ENCODE measurements at places on chromosomes 4 and X.
A peak's percentile ranks its signal among the peaks of the same experiment; 100 is the strongest.

- no peak for DNase-seq
Observed at GRCh38 chr4:150268444-150268843, 190.2 kb downstream of the DCLK2 start.

DNA sequence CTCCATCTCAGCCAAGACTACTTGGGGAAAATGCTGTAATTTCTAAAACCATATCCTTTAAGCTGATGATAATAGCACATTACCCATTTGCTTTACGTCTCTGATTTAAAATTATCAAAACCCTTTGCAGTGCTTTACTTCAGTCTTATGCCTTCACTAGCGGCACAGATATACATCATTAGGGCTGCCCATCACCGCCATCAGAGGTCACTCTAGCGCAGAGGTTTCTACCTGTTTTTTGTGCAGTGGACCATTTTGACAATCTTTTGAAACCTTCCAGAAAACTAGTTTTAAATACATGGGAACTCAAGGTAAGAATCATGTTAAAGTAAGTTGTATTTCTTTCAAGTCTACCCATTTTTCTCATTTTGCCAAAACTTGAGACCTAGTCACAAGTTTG lies 592.5 kb downstream of the PPARGC1A start:
- DNase-seq: no peak

DNA sequence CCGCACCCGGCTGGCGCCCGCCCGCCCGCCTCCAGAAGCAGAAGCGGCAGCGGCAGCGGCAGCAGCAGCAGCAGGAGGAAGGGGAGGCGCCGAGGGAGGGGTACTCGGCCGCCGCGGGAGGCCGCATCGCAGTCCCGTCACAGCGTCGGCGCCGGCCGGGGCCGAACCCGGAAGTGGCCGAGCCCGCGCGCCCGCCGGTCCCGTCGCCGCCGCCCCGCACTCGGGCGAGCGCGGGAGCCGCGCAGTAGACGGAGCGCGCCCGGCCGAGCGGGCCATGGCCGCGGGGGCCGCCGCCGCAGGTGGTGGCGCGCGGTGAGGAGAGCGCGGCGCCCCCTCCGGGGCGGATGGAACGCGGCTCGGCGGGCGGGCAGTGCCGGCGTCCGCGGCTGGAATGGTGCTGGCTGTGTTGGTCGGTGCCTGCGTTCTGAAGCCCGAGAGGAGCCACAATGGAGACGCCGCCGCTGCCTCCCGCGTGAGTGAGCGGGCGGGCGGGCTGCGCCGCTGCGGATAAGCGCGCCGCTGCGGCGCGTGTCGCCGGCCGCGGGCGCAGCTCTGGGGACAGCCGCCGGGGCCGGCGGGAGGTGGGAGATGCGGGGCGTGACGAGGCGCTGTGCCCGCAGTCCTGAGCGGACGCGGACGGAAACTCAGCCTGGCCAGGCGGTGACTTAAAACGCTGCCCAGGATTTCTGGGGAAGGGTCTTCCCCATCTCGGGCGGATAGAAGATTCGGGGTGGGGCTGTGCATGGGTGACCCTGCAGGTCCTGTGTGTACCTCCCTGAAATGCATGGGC lies at the start of gene KLHL2:
Gene KLHL2 (plus strand): TSS at position 131 of the 790 bp plus-strand sequence. CDS start 316 bp downstream, at position 447.
- peak; percentile 91 for DNase-seq

DNA sequence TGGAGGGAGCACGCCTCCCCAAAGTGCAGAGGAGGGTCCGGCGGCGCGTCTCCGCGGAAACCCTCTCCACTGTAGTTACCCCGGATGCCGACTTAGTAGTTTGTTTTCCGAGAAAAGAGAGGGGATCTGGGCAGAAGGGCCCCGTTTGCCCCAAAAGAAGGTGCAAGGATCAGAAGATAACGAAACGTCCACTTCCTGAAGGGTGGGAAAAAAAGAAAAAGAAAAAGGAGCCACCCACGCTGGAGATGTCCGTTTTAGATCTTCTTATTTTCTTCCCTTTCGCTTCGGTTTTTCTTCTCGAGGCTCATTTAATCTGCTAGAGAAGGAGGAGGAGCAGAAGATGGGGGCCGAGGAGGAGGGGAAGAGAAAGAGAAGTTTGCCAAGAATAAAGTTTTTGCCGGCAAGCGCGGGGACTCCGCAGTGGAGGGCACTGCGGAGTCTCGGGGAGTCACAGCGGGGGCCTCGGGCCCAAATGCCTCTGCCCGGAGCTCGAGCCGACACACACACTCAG lies 517 bp downstream of the LEF1 start:
- DNase-seq: peak; percentile 52

DNA sequence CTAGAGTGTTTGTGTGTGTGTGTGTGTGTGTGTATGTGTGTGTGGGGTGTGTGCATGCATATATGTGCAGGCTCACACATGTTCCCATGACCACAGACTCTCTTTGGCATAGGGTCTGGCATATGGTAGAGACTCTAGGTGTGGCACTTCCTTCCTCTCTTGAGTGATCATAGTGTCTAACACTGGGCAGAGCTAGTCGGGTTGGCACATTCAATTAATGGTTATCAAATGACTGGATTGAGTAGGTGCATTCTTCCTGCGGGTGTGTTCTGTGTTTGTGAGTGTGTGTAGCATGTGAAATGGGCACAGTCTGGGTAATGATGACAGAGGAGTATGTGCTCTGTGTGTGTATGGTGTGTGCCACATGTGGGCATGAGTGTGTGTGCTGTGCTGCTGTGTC lies 106.5 kb downstream of the EFNB1 start:
- DNase-seq: no peak

- DNase-seq: no peak
Observed at GRCh38 chr4:105455998-105456397, 17.9 kb downstream of the PPA2 start.

DNA sequence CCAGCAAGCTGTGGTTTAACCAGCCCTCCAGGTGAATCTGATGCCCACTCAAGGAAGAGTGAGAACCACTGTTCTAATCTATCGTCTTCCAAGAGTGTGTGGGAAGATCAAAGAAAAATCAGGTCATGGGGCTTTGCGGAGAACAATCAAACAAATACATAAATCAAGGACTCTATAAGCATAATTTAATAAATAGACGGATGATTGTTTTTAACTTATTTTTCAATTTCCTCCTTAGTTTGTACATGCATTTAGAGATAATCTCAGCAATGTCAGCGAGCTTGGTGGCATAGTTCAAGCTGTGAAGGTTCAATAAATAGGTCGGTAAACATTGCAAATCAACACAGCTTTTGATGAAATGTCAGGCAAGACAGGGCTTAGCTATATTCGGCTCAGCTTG lies 84.9 kb downstream of the DMD start:
- DNase-seq: no peak

GRCh38 chr4:168844353-168845049 lies 165.6 kb downstream of the CBR4 start:
- no peak for DNase-seq

DNA sequence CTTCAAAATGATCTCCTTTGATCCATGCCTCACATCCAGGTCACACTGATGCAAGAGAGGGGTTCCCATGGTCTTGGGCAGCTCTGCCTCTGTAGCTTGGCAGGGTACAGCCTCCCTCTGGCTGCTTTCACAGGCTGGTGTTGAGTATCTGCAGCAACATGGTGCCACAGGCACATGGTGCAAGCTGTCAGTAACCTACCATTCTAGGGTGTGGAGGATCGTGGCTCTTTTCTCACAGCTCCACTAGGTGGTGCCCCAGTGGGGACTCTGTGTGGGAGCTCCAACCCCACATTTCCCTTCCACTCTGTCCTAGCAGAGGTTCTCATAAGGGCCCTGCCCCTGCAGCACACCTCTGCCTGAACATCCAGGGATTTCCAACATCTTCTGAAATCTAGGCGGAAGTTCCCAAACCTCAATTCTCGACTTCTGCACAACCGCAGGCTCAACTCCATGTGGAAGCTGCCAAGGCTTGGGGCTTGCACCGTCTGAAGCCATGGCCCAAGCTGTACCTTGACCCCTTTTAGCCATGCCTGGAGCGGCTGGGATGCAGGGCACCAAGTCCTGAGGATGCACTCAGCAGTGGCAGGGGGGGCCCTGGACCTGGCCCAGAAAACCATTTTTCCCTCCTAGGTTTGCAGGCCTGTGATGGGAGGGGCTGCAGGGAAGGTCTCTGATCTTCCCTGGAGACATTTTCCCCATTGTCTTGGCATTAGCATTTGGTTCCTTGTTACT lies 137.8 kb upstream of the NUDT6 start:
- DNase-seq: no peak

GRCh38 chr4:151784706-151785105 lies 23.9 kb upstream of the GATB start:
- no peak for DNase-seq

DNA sequence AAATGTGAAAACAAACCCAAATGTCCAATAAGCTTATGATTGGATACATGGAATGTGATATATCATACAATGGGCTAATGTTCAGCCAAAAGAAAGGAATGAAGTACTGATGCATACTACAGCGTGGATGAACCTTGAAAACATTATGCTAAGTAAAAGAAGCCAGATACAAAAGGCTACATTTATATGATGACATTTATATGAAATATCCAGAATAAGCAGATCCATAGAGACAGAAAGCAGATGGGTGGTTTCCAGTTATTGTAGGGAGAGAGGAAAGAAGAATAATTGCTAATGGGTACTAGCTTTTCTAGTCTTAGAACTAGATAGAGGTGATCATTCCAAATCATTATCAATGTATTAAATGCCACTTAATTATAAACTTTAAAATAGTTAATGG lies 801.3 kb downstream of the IL1RAPL1 start:
- no peak for DNase-seq

DNA sequence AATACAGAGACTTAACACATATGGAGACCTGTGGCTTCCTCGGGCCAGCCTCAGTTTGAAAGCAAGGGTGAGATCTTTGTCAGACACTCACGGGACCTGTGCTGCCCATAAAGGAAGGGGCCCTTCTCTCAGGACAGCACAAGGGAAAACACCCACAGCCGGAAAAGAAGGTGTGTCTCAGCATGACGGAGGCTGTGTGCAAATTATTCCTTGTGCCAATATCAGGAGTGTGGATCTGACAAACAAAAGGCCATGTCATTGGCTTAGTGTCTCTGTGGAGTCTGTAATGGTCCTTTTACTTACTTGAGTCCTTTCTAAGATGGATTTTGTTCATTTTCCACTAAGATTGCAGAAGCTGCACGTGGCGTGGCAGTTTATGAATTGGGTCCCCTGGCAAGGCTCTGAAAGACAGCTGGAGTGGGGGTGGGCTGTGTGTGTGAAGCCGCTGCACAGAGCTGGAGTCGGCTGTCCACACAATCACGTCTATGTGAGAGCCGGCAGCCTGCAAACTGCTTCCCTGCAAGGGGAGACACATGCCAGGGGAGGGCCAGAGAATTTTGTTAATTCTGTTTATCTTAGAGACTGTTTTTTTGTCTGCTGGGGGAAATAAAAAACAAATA lies 1.9 kb downstream of the ENPP6 start:
- no peak for DNase-seq

DNA sequence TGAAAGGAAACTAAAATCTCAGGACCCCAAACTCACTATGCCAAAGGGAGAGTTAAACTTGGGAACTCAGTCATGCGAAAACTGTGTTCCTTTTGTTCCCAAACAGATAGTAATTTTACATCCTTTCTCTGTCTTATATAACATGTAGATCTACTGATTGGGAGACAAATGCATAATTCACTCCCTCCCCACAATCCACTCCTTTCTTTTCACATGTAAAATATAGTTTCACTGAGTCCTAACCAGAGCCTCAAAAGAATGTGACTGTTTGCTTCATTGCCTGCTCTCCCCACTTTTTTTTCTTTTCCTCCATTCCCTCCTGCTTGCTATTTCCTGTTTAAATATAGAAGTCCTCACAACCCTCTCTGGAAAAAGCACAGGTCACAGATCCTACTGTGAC lies 699.3 kb upstream of the ADGRL3 start:
- no peak for DNase-seq

DNA sequence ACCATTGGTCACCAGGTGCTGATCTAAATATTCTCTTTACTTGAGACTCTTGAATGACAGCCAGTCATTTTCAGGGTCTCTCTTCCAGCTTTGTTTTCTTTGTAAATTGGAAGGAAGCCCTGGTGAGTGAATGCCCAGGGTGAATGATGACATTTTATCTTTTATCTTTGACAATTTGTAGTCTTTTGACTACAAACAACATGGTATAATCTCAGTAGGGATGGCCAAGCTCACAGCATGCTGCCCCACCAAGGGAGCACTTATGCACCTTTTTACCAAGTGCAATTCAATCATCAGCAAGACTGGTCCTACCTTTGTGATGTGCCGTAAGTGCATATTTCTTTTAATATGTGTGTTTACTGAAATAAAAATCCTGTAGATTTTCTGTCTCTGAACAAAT lies 5.7 kb downstream of the AFM start:
- DNase-seq: no peak

GRCh38 chr4:37632836-37633235 lies 53.3 kb downstream of the RELL1 start:
- DNase-seq: no peak

- no peak for DNase-seq
Observed at GRCh38 chr4:131499141-131499873, 1649.8 kb upstream of the PCDH10 start.

GRCh38 chr4:2406406-2406805 lies 12.0 kb downstream of the ZFYVE28 start:
- DNase-seq: no peak

- DNase-seq: no peak
Observed at GRCh38 chrX:109830157-109830703, 97.2 kb upstream of the ACSL4 start.

- no peak for DNase-seq
Observed at GRCh38 chr4:86452422-86452891, 92.6 kb upstream of the MAPK10 start.

GRCh38 chrX:122625239-122625638 lies 558.8 kb upstream of the GRIA3 start:
- DNase-seq: no peak

DNA sequence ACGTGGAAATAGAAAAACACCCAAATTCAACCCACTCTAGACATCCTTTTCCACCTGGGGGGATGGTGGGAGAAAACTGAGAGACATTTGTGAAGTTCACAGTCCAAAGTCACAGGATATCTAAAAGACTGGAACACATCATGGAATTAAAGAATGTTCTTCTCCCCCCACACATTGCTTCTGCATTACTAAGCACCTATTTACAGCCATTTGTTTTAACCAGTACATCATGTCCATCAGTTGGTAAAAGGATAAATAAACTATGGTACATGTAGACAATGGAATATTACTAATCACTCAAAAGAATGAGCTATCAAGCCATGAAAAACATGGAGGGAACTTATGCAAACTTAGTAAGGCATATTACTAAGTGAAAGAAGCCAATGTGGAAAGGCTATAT lies 185.5 kb upstream of the ANXA10 start:
- no peak for DNase-seq

GRCh38 chr4:65193985-65194384 lies 476.3 kb downstream of the EPHA5 start:
- DNase-seq: no peak

DNA sequence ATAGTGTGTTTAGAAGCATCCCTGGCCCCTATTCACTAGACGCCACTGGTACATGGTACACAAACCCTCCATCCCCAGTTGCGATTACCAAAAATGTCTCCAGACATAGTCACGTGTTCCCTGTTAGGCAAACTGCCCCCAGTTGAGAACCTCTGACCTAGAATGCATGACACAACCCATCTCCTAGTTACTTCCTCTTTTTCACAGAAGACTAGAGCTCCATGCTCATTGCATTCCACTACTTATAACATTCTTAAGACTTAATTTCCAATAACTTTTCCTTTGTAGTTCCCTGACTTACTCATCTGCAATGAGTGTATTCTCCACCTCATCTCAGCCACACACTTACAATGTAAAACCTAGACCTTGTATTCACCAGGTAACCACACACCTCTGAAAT lies 68.6 kb downstream of the PRSS12 start:
- no peak for DNase-seq

All from GM13976 (cell line).